ENCODE measurements at places on chromosomes 2 and 18. TPM values are rescaled to one million over a fixed set of nuclear protein-coding genes. Genes with fewer than 3 reads are reported as not detected.

NRP2 gene
- 2.6 TPM for total RNA-seq

ERFE gene
- not detected for total RNA-seq

CD207 gene
- not detected for total RNA-seq

MYO5B gene
- total RNA-seq = 0.21 TPM

INHA gene
- total RNA-seq = not detected

TBR1 gene
- total RNA-seq = not detected

UGT1A10 gene
- total RNA-seq = not detected

CCDC102B gene
- 2.1 TPM for total RNA-seq

HNMT gene
- total RNA-seq = not detected

ATG4B gene
- 85.0 TPM for total RNA-seq

KLHL14 gene
- total RNA-seq = not detected

RIT2 gene
- not detected for total RNA-seq

DYNAP gene
- total RNA-seq = not detected

ECEL1 gene
- total RNA-seq = not detected

GPR17 gene
- not detected for total RNA-seq

DYSF gene
- total RNA-seq = not detected

ST6GAL2 gene
- total RNA-seq = not detected

KCNIP3 gene
- total RNA-seq = not detected

ONECUT2 gene
- total RNA-seq = 0.02 TPM

MERTK gene
- 1.0 TPM for total RNA-seq

TUBA3D gene
- not detected for total RNA-seq

KATNAL2 gene
- 0.46 TPM for total RNA-seq

Data from activated CD4-positive, alpha-beta memory T cell treated with anti-CD3 and anti-CD28 coated beads for 36 hours (primary cell).